ENCODE measurements at places on chromosomes 2 and 18.

DNA sequence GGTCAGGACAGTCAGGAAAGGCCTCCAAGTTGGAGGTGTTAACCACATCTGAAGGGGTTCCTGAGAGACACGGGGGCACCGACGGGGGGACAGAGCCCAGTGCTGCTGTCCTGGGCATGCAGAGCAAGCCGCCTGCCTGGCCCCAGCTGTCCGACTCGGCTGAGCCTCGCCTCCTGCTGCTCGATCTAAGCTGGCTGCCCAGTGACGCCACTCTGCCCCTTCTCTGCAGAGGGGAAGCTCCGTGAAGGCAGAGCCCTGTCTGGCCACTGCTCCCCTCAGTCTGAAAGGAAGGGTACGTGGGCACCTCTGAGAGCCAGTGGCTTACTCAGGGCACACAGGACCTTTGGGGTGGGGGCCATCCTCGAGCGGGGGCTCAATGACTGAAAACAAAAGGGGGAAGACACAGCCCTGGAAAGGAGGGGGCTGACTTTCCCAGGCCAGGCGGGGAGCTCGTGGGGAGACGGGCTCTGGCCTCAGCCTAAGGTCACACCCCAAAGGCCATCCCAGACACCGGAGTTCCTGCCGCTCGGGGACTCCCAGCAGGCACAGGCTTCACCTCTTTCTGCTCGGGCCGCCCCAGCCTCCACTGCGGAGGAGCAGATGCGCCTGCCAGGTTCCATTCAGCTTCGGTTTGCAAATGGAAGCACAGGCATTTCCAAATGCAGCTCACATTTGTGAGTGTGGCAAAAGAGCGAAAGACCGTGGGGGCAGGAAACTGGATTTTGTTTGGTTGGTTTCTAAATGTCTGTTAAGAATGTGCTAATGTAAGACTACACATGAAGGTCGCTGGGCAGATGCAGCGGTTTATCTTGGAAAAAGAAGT, 136.9 kb downstream of the HDAC4 start:
- DNase-seq = no peak

DNA sequence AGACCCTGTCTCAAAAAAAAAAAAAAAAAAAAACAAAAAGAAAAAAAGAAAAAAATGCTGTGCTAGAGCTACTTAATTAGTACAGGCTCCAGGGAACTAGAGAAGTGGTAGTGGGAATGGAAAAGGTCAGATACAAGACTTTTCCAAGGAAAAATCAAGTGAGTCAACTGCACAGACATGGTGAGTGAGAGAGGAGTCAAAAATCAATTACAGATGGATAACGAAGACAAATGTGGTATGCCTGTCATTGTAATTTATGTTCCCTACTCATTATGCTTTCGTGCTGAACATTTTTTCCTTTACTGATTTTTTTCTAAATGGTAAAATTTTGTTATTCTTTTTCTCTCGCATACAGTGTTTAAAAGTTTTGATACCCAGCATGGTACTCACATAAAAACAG, 111.5 kb downstream of the MDH1 start:
- DNase-seq = no peak

- no peak for DNase-seq
Observed at GRCh38 chr2:45399040-45399784, 211.9 kb downstream of the SRBD1 start.

GRCh38 chr2:6896930-6897759, 19.6 kb downstream of the RSAD2 start:
- no peak for DNase-seq

- no peak for DNase-seq
Observed at GRCh38 chr2:196186266-196186980, 15.0 kb upstream of the STK17B start.

DNA sequence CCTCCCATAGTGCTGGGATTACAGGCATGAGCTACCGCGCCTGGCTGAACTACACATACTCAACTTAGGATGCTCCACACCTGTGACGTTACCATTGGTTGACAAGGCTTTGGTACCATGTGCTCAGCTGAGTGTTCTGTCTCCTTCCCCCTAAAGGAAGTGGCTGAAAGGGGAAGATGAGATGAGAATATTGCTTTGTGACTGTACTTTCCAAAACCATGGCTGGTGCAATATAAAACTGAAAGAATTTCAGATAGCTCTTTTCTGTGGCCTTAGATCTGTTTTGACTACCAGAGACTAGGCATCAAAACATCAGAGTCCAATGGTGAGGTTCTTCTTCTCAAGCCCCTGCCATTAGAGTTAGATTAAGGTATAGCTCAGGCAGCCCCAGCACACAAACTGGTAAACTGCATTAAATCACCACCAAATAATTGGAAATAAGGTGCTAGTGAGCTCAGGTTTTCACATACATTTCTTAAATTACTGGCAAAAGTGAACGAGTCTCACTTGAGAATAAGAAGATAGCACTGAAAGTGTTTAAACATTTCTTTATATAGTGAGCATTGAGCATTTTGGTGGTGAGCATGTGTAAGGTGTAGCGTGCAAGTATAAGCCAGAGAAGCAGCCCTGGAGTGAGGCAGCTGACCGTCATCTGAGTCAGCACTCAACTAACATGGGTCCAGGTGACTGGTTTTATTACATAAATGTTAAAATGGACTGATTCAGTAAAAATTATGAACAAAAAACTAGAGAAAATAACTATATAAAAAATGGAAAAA, 113.5 kb upstream of the FZD5 start:
- no peak for DNase-seq
